Heart right ventricle (tissue), 16 donors: ENCODE measurements at places on chromosomes 4 and X. TPM values are rescaled to one million over a fixed set of nuclear protein-coding genes. Genes with fewer than 3 reads are reported as not detected.

- no peaks in the 10 kb centered on the region for H3K4me1 ChIP-seq
- no peak for DNase-seq
- H3K27ac ChIP-seq, result no peak overlapping the region
- no peak overlapping the region for H3K4me3 ChIP-seq
- no peaks in the 10 kb centered on the region for H3K27me3 ChIP-seq
Measured at GRCh38 chr4:81350040-81350439, 121.7 kb downstream of the RASGEF1B start.

- peaks cover 20% of the 10 kb centered on the region for H3K4me1 ChIP-seq
- peak overlapping the region; percentile 81 for H3K4me3 ChIP-seq
- DNase-seq, result peak; percentile 37
- peak overlapping the region; percentile 87 for H3K27ac ChIP-seq
- H3K27me3 ChIP-seq, result no peaks in the 10 kb centered on the region
- no peaks in the 10 kb centered on the region for H3K36me3 ChIP-seq
Measured at GRCh38 chrX:64204701-64205440, 637 bp downstream of the AMER1 start.

GRCh38 chrX:134573683-134574035 lies 84.6 kb downstream of the PLAC1 start:
- no peak overlapping the region for H3K4me3 ChIP-seq
- H3K27ac ChIP-seq, result no peak overlapping the region
- no peaks in the 10 kb centered on the region for H3K36me3 ChIP-seq
- DNase-seq, result no peak

- DNase-seq, result no peak
- H3K27ac ChIP-seq, result no peak overlapping the region
- peaks cover 32% of the 10 kb centered on the region for H3K4me1 ChIP-seq
- H3K4me3 ChIP-seq, result no peak overlapping the region
- H3K36me3 ChIP-seq, result peaks cover 80% of the 10 kb centered on the region
Measured at GRCh38 chr4:183450108-183450507, 5.7 kb downstream of the CDKN2AIP start.

GABRE gene
- 17.1 TPM for total RNA-seq

DNA sequence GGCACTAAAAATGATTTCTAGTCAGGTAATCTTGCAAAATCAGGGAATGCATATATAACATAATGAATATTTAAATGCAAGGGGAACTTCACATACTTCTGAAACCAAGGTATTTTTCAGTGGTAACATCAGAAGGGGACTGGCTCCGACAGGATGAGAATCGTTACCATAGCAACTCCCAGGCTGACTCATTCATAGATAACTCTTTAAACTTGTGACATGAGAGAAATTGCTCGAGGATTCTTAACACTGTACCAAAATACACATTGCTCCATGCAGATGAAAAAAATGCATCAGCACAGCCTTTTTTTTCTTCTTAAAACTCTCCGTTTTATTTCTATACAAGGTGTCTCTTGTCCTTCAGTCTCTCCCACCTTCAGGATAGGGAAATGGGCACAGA lies 114.3 kb downstream of the GABRB1 start:
- DNase-seq, result no peak

DNA sequence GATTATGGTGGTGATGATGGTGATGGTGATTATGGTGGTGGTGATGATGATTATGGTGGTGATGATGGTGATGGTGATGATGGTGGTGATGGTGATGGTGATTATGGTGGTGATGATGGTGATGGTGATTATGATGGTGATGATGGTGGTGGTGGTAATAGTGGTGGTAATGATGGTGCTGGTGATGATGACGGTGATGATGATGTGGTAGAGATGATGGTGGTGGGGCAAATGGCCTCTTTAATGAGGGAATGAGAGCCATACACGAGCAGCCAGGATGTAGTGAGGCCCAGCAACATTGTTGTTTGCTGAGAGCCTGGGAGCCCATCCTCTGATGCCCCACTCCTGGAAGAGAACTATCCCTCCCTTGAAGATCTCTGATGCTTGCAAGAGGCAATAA lies 29.0 kb downstream of the HMX1 start:
- peaks cover 62% of the 10 kb centered on the region for H3K27me3 ChIP-seq
- H3K4me3 ChIP-seq, result no peak overlapping the region
- no peak for DNase-seq
- no peak overlapping the region for H3K27ac ChIP-seq
- H3K36me3 ChIP-seq, result no peaks in the 10 kb centered on the region
- no peaks in the 10 kb centered on the region for H3K4me1 ChIP-seq

SSX2 gene
- total RNA-seq, result not detected

GRCh38 chr4:62912531-62912930 lies 1496.7 kb downstream of the TECRL start:
- H3K36me3 ChIP-seq, result no peaks in the 10 kb centered on the region
- H3K4me1 ChIP-seq, result no peaks in the 10 kb centered on the region
- H3K4me3 ChIP-seq, result no peak overlapping the region
- no peaks in the 10 kb centered on the region for H3K27me3 ChIP-seq
- no peak overlapping the region for H3K27ac ChIP-seq
